Stimulated activated CD4-positive, alpha-beta T cell treated with anti-CD3 and anti-CD28 coated beads, Interleukin-4, amount 100 ng/mL, for 4 hours (primary cell): ENCODE measurements at places on chromosomes 11 and 22.

DNA sequence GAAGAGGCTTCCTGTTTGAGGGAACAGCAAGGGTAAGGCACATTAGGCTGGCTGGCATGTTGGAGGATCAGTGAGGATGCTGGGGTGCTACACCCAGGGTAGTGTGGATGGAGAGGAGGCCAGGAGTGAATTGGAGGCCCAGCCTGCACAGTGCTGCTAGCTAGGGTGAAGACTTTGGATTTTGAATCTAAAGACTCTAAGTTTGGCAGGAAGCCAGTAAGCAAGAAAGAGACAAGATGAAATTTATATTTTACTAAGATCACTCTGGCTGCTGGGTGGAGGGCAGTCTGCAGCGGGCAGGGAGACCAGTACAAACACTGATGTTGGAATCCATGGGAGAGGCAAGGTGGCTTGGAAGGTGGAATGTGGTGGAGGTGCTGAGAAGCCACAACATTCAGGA lies 43.6 kb downstream of the TSPAN18 start:
- no peak for DNase-seq

DNA sequence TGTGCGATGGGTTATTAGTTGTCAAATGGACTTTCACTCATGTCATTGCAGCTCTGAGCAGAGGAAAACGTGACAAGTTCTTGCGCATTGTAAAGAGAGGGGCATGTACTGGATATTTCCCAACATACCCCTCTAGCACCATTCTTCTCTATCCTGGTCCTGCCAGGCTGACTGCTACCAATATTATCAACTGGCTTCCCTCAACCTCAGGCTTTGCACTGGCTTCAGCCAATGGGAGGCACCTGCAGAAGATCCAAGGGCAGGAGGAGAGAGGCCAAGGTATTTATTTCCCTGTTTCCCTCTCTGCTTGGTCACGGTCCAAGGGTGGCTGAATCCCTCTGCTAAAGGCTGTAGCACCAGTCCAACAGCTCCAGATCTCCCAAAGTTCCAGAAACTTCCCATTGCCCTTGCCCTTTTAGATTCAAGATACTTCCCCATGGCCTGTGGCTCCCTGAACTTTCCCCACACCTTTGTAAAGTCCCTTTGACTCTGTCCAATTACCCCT lies 175.6 kb upstream of the NECTIN1 start:
- no peak for DNase-seq

DNA sequence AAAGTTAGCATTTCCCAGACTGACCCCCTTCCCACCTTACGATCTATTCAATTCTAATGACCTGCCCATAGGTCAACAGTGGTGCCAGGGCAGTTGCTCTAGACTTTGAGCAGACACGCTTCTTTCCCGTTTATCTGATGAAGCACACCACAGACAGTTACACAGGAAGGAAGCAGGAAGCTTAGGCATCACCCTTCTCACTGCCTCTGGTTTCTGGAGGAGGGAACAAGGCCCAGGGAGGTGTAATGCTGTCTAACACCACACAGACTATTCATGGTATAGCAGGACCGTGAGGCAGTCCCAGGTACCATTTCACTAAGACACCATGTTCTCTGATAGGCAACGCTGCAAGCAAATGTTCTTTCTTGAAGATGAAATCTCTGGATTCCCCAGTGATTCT lies 279.4 kb downstream of the NTM start:
- DNase-seq = no peak

DNA sequence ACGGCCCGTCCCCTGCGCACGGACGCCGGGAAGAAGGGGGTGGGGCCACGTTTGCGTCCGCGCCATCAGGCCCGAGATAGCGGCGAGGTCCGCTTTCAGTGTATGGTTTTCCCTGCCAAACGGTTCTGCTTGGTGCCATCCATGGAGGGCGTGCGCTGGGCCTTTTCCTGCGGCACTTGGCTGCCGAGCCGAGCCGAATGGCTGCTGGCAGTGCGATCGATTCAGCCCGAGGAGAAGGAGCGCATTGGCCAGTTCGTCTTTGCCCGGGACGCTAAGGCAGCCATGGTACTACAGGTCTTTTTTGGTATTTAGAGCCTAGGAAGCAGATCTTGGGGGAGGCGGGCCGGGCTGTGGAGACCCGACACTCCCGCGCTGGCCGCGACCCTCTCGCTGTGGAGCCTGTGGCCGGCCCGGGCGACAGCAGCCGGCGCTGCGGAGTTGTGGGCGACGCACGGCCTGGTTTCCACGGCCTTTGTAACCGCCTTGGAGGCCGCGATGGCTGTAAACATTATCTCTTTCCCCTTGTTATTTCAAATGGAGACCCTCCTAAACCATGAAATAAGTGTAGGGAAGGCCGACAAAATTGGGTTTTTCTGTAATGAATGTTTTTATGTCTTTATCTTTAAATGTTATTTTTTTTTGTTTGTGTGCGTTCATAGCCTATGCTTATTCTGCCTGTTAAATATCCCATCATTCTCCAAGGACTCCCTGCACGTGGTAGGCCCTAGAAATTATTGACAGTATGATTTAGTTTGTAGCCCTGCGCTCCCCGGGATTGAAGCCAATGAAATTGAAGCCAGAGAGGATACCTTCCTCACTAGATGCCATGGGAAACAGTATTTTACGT lies at the start of gene AASDHPPT:
Gene AASDHPPT (plus strand): TSS at position 54 of the 847 bp plus-strand sequence. CDS start 49 bp downstream, at position 103.
- no peak for DNase-seq

- DNase-seq = no peak
These were observed 53.4 kb downstream of the LIF start for GRCh38 chr22:30193031-30193775.

GRCh38 chr11:112509300-112509699 lies 248.6 kb upstream of the PLET1 start:
- no peak for DNase-seq

DNA sequence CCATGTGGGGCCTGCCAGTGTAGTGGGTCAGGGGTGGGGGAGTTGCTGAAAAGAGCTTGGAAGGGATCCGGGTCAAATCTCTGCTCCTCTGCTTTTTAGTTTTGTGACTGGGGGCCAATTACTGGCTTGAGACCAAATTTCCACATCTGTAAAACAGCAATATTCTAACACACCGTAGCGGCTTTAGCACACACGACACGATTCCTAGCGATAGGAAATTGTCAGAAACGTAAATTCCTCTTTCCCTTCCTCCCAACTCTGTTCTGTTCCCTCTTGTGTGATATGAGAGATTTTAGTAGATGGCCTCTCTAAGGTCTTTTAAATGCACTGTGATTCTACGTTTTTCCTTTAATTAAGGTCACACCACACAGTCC lies 71.9 kb downstream of the MICAL2 start:
- DNase-seq = no peak

DNA sequence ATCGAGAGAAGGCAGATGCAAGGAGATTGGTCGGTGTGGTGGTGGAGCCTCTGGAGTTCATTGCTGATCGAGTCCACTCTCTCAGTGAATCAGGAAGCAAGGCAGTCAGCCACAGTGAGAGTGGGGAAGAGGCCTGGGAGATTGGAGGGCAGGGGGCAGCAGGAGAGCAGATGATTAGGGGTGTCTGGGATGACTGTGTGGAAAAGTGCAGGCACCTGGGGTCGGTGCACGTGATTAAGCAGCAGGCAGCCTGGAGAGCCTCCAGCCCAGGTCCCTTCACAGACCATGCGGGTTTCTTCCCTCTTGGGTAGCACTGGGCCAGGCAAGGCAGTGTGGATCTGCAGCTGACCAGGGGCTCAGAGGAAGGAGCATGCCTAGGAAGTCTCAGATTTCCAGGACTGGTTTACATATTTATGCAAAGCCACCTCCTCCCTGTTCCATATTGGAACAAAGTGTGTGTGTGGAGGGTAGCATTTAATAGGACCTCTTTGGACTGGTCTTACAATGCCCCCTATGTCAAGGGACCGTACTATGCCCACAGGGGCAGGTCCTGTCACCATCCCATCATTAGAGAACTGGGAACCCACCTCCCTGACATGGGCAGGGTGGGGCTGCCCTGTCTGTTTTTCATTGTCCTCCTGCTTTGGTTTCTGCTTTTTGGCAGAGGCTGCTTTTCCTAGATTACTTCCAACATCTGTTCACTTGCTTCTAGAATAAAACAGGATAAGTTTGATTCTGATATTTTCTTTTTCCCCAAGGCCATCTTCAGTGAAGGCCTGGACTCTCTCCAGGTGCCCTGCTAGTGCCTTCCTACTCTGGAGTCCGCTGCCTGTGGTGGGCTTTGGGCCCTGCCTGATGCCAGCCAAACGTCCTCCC lies 14.0 kb upstream of the GDPD5 start:
- DNase-seq = no peak

DNA sequence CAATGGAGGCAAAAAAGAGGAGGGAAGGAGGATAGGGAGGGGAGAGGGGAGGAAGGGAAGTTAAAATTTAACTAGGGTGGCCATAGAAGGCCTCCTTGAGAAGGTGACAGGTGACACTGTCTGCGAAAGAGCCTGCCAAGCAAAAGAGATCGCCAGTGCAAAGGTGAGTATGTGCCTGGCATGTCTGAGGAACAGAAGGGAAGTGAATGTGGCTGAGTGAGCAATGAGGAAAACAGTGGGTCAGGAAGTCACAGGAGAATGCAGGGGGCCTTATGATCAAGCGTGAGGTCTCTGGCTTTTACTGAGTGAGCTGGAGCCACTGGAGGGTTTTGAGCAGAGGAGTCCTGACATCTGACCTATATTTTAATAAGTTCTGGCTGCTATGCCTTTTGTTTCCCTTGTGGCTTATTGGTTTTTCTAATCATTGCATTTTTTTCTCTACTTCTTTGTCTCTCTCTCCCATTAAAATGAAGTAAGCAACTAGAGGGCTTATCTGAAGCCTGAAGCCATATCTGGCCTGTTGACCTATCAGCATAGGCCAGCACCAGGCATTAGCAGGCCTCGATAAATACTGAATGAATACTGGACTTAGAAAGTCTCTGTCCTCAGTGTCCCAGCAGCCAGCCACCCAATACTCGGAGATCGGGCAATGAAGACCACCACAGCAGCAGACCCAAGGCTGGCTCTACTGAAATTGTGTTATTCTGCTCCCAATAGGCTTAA lies 5.6 kb downstream of the AP1B1 start:
- DNase-seq = no peak

DNA sequence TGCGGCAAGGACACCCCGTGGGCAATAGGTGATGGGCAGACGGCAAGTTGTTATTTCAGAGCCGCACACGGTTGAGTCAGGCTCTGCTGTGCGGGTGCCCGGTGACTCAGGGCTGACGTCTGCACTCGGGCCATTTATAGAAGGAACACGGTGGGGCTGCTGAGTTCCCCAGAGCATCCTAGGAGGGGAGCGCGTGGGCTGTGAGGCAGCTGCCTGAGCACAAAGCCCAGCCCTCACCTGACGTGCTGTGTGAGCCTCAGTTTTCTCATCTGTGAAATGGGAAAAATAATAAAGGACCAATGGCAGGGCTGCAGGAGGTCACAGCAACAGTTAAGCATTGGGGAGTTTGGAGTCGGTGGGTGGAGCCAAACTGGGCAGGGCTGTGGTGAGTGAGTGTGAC lies 11.3 kb upstream of the RHOD start:
- DNase-seq = no peak

DNA sequence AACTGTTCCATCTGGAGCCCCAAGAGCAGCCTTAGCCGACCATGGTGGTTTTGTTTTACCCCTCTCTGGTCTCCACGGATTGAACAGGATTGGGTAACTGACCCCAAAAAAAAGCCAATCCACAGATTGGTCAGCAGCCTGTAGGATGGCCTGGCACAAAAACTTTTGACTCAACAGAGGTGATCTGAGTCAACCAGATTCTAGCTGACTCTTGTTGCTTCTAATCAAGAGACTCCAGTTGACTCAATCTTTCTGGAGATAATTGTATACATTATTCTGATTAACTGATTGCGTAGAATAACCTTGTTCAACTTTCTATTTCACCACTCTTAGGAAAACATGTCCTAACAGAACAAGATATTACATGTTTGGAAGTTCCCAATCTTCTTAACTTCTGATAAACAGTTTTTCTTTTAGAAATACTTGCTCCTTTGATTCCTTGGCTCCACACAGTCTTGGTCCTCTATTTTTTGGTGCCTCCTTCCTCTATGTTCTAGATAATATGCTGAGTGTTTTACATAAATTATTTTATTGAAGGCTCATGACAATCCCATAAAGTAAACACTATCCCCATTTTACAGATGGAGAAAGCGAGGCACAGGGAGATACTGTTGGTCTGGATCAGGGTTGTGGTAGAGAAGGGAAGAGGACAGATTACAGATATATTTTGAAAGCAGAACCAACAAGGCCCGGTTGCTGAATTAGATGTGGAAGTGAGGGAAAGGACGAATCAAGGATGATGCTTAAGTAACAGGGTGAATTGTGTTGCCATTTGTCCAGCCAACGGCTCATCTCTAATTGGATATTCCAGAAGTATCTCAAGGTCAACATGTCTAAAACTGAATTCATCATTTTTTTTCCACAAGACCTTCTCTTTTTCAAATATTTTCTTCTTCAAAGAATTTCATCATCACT lies 11.5 kb upstream of the ZC3H12C start:
- DNase-seq = no peak

- DNase-seq = no peak
These were observed 648.7 kb downstream of the KCNA4 start for GRCh38 chr11:29368126-29368525.

DNA sequence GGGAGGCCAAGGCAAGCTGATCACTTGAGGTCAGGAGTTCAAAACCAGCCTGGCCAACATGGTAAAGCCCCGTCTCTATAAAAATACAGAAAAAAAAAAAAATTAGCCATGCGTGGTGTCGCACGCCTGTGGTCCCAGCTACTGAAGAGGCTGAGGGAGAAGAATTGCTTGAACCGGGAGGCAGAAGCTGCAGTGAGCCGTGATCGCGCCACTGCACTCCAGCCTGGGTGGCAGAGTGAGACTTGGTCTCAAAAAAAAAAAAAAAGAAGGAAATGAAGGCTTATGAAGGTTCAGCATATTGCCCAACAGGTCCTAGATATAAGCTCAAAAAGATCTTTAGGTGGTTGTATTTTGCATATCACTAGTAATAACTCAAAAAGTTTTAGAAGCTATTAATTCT lies 10.2 kb downstream of the ATL3 start:
- no peak for DNase-seq

DNA sequence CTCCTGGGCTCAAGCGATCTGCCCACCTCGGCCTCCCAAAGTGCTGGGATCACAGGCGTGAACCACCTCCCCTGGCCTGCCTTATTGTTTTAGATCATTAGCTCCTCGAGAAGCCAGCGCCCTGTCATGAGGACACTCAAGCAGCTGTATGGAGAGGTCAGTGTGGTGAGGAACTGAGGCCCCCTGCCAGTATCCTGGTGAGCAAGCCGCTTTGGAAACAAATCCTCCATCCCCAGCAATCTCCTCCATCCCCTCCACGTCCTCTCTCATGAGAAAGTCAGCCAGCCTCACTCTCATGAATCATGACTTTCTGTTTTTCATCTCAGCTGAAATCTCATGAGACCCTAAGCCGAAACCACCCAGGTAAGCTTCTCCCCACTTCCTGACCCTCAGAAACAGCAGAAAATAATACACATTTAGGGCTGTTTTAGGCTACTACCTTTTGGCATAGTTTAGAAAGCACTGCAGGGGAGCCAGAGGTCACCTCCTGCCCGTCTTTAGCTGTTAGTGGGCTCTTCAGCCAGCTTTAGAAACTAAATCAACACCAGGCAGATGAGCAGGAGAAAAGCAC lies 56.0 kb downstream of the CTTN start:
- no peak for DNase-seq

GRCh38 chr22:24118689-24119384 lies 62.5 kb upstream of the SUSD2 start:
- no peak for DNase-seq
